Aorta (tissue), 5 donors: ENCODE measurements at places on chromosomes 6 and 20. TPM values are rescaled to one million over a fixed set of nuclear protein-coding genes. Genes with fewer than 3 reads are reported as not detected.

Gene KCNK16
- total RNA-seq, result not detected

Gene HLA-DPB1
- total RNA-seq, result 98.9 TPM

Gene SLC17A9
- 18.5 TPM for total RNA-seq

DNA sequence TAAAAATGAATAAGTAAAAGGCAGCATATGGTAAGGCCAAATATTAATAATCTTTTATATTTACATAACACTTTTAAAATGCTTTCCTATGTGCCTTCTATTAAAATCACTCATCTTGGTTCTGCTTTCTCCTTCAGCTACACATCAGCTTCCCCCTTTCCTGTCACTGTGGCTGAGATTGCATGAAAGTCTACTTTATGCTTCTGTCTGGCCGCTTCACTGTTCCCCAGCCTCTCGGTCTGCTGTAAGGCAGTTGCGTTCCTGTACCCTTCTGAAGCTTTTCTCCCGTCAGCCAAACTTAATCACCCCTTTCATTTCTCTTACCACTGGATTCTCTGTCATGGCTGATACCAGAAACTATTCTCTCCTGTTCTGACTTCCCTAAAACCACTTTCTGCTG is 34.6 kb downstream of the SOX4 start:
- no peak overlapping the region for H3K4me3 ChIP-seq
- H3K36me3 ChIP-seq, result no peaks in the 10 kb centered on the region
- no peak for DNase-seq
- no peaks in the 10 kb centered on the region for H3K4me1 ChIP-seq

DNA sequence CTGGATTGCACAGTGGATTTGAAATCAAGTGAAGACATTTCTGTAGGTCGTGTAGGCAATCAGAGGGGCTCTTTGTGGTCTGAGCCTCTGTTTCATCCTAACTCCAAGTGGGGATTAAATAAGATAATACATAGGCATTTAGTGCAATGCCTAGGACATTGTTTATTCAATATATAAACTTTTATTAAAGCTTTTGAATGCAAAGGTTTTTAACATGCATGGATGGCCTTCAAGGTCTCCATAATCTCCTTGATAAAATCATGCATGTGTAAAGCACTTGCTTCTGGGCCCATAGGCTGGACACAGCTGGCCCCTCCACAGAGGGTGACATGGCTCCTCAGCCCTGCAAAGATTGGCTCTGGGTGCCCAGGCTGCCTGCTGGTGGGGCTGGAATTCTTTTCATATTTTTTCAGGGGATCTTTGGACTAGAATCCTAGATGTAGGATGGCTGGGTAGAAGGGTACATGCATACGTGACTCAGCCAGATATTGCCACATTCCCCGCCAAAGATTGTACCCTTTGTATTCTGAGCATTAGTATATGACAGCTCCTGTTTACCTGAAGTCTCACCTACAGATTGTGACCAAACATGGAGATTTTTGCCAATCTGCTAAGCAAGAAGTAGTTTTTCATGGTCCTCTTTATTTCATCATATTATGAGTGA is 19.0 kb upstream of the AVP start:
- H3K4me1 ChIP-seq, result no peaks in the 10 kb centered on the region
- H3K36me3 ChIP-seq, result peaks cover 2% of the 10 kb centered on the region
- no peak for DNase-seq
- no peaks in the 10 kb centered on the region for H3K27me3 ChIP-seq
- no peak overlapping the region for H3K27ac ChIP-seq

- peak overlapping the region; percentile 67 for H3K27ac ChIP-seq
- peak; percentile 75 for DNase-seq
- H3K36me3 ChIP-seq, result no peaks in the 10 kb centered on the region
- no peaks in the 10 kb centered on the region for H3K27me3 ChIP-seq
Measured at GRCh38 chr20:58174708-58175280, 53.7 kb downstream of the ANKRD60 start.

DNA sequence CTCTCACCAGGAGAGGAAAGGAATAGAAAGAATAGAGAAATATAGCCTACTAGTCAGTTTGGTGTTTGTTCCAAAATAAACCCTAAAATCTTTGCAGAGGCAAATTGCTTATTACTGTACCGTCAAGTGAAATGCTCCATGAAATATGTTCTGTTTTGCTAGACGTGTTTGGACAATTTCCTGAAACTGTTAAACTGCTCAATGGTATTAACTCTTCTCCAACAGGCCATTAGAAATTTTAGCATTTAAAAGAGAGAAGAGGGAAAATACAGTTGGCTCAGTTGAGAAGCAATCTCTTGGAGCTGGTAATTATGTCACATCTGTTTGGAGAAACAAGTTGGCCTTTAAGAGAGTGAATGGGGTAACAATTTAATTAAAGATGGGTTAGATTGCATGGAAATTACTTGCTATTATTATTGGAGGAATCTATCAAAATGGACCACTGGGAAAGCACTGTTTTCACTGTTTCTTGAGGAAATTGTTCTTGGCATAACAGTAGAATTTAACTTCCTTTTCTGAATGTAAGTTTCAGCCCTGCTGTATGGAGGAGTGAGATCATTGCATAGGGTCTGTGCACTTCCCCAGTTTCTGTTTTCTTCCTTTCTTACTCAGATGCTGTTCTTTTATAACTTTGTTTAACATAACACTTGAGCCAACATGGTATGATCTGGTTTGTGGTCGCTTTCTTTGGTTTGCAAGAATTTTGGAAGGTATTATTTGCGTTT is 373.6 kb downstream of the PLCB1 start:
- no peaks in the 10 kb centered on the region for H3K27me3 ChIP-seq
- no peak overlapping the region for H3K27ac ChIP-seq
- no peak overlapping the region for H3K4me3 ChIP-seq
- H3K36me3 ChIP-seq, result no peaks in the 10 kb centered on the region
- DNase-seq, result no peak
- no peaks in the 10 kb centered on the region for H3K4me1 ChIP-seq

GRCh38 chr6:166758136-166758704 is 131.2 kb upstream of the RPS6KA2 start:
- no peak for DNase-seq
- no peaks in the 10 kb centered on the region for H3K4me1 ChIP-seq
- no peaks in the 10 kb centered on the region for H3K27me3 ChIP-seq
- H3K36me3 ChIP-seq, result no peaks in the 10 kb centered on the region
- no peak overlapping the region for H3K27ac ChIP-seq

DNA sequence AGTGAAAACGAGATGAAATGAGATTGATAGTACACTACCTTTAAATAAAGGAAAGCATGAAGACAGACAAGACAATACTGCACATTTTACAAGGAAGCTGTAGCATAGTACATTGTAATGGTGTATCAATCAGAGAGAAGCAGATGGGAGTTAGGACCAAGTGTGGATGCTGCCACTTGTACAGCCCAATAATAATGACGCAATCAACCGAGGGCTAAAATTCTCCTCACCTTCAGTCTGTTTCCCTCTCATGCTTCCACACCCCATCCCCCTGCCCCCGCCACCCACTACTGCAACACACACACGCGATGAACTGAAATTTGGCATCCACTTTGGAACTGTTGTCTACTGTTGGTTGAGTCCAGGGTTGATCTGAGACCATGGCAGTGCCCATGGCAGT is 12.4 kb upstream of the HDGFL1 start:
- peaks cover 3% of the 10 kb centered on the region for H3K4me1 ChIP-seq
- no peak overlapping the region for H3K4me3 ChIP-seq
- no peaks in the 10 kb centered on the region for H3K36me3 ChIP-seq
- no peak for DNase-seq
- no peak overlapping the region for H3K27ac ChIP-seq

DNA sequence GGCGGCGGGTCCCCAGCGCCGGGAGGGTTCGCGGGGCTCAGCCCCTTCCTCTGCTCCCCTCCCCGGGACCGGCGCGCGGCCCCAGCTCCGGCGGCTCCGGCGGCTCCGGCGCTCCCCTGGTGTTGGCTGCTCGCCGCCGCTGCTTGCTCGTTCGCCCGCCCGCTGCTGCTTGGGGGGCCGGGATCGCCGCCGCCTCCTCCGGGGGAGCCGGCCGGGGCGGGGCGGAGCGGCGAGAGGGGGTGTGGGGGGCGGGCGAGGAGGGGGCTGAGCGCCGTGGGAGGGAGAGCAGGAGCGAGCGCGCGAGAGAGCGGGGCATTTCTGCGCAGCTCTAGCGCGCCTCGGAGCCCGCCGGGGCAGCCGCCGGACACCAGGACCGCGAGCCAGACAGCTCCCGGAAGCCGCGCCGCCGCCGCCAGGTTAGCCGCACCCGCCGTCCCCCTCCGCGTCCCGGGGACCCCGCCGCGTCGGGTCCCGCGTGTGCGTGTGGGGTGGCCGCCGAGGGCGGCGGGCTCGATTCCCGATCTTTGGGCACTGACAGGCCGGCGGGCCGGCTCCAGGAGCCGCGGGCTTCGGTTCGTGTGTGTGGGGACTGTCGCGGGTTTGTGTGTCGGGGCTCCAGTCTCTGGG is 62.0 kb upstream of the EPB41L1 start:
- peak; percentile 80 for DNase-seq
- no peak overlapping the region for H3K27ac ChIP-seq
- H3K4me3 ChIP-seq, result peak overlapping the region; percentile 61
